ENCODE measurements at places on chromosomes 4 and X.

DNA sequence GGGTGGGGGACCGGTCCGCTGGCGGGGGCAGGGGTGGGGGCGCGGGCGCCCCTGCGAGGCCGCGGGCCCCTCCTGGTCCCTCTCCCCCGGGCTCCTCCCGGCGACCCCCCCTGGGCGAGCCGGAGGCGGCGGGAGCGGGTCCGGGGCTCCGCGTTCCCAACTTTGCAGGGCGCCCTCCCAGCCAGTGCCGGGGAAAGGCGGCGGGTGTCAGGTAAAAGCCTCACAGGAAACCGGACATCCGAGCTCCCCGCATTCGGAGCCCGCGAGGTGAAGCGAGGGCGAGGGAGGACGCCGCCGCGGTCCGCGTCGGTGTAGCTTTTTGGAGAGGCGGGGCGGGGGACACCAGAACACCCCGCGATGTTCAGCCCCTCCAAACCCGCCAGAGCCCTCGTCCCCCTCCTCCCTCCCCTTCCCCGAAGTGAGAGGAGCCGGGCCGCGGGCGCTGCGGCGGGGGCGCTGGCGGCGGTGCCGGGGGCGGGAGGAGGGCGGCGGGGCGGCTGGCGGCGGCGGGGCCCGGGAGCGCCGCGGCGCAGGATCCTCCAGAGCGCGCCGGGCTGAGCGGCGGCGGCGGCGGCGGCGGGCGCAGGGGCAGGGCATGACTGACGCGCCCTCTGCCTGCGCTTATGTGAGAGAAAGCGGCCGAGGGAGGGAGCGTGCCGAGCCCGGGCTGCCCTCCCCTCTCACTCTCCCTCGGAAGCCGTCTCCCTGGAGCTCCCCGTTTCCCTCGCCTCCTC, at the start of gene VEGFC:
Gene VEGFC (minus strand): TSS at position 597 of the 734 bp plus-strand sequence. CDS start 611 bp downstream, outside the sequence.
- DNase-seq, result peak; percentile 29

DNA sequence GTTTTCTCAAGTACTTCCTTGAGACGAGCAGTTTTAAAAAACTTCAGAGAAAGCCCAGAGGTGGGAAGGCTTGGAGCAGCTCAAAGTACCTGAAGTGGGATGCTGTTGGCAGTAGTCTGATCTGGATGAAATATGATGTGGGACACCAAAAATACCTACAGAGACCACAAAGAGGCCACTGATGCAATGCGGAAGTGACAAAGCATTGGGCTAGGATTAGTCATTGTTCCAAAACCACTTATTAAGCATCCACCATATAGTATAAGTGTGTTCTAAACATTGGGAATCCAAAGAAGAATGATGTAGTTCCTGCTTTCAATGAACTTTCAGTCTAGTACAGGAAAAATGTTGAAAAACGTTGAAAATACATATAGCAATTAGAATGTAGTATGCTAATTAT, 386.1 kb upstream of the CNKSR2 start:
- peak; percentile 11 for DNase-seq

DNA sequence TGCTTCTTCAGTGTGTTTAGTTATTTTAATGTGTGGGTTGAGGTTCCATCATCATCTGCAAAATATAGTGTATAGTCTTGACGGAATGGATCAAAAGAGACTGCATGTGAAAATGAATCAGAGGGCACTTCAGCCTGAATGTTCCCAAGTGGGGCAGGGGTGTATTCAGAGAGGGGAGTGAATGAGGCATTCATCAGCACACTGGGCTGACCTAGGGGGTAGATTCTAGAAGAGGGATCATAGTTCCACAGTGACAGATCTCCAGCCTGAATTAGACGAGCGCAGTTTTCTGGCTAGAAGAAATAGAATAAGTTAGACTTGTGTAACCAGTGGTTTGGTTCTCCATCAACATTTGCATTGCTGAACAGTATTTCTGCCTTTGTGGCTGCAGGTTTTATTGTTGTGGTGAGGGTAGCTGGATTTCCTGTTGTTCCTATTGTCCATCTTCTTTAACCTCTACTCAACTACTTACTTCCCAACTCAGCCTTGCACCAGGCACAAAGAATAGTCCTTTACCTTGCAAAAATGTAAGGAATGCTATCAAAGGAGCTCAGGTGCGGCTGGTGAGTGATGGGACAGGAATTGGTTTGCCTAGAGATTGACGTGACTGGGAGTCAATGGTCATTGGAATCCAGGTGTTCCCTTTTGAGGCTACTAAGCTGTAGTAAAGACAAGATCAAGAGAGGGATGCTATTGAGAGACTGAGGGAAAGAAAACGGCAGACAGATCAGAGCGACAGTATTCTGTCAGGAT, 50.9 kb downstream of the NAP1L5 start:
- DNase-seq, result no peak

GRCh38 chr4:150032541-150032940, 45.7 kb upstream of the DCLK2 start:
- no peak for DNase-seq

DNA sequence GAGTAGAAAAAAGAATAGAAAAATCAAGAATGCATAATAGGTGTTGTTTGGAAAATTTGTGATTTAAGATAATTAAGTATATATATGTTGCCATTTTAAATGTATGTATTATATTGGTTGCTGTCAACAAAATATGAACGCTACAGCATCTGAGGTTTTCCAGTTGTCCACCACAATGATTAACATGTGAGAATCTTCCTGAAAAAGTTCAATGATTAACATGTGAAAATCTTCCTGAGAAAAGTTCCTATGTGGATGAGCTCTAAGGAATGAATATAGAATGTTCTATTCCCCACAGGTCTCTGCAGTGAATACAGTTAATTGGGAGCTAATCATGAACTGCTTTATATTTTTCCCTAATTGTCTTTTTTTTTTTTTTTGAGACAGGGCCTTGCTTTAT, 214.7 kb downstream of the CBR4 start:
- no peak for DNase-seq

DNA sequence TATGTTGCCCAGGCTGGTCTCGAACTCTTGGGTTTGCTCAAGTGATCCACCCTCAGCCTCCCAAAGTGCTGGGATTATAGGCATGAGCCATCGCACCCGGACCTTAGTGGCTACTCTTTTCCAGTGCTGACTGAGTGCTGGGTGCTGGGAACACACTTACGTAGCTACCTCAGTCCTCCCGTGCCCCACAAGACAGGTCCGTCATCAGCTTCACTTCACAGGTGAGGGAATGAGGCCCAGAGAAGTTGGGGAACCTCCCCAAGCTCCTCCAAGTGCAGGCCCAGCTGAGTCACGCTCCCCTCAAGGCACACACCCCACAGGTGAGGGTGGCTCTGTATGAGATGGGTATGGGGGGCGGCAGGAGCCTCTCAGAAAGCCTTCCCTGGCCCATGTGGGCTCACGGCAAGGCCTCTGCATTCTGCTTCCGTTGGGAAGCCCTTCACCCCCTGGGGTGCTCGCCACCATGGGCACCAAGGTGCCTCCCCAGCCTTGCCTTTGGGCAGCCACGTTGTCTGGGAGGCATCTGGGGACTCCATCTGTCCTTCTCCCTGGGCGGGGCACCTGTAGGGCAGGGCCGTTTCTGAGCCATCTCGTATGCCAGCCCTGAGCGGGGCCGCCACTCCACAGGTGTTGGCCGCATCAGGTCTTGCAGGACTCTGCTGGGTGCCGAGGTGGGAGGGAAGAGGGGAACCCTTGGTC, 28.4 kb downstream of the NSG1 start:
- DNase-seq, result no peak

- no peak for DNase-seq
These were observed 25.8 kb downstream of the OTUD4 start for GRCh38 chr4:145154573-145154972.

- DNase-seq, result no peak
These were observed 90.3 kb downstream of the ATOH1 start for GRCh38 chr4:93918856-93919255.

GRCh38 chrX:149207518-149207917, 297.6 kb downstream of the IDS start:
- no peak for DNase-seq

GRCh38 chr4:35052546-35052945, 1191.8 kb downstream of the ARAP2 start:
- no peak for DNase-seq

DNA sequence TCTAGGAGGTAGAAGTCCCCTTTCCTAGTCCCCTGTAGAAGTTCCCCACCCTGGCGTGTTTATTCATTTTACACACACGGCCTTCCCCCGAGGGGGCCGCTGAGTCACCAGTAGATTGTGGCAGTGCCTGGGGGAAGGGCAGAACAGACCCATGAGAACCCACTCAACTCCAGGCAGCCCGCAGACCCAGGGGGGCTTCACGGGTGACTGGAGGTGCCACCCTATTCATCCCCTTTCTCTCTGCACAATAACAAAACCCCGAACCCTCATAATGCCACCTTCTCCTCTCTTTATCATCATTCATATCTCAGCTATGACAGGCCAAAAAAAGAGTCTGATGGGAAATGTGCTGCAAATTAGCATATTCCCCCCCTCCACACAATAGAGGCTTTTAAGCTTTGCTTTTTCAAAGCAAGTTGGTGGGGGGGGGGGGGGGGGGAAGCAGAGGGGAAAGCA, 20.4 kb upstream of the GPM6B start:
- DNase-seq, result no peak

DNA sequence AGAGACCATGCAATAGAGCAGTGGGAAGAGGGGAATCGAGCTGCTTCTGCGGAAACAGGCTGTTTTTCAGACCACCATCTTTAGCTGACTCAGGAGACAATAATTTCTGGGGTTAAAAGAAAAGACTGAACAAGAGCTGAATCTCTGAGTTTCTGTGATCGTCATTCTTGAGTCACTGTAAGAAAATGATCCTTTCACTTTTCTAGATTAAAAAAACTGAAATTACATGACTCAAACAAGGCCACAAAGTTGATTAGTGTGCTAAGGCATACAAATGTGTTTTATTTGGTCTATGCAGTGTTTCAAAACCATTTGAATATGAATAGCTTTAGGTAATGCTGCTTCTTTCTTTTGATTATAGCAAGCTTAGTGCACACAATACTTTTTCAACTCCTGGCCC, 194.4 kb upstream of the RPL34 start:
- no peak for DNase-seq

GRCh38 chr4:158817562-158818296, 48.9 kb downstream of the FNIP2 start:
- DNase-seq, result peak; percentile 75

- no peak for DNase-seq
These were observed 36.7 kb upstream of the ANK2 start for GRCh38 chr4:113012786-113013185.
